ENCODE measurements at places on chromosomes 2 and 18.

GRCh38 chr18:11500153-11501122 is 109.0 kb upstream of the SLC35G4 start:
- peak; percentile 85 for DNase-seq

GRCh38 chr2:236105955-236106607 is 62.1 kb downstream of the GBX2 start:
- DNase-seq, result no peak

GRCh38 chr2:207655000-207655399 is 29.8 kb upstream of the METTL21A start:
- DNase-seq, result no peak

DNA sequence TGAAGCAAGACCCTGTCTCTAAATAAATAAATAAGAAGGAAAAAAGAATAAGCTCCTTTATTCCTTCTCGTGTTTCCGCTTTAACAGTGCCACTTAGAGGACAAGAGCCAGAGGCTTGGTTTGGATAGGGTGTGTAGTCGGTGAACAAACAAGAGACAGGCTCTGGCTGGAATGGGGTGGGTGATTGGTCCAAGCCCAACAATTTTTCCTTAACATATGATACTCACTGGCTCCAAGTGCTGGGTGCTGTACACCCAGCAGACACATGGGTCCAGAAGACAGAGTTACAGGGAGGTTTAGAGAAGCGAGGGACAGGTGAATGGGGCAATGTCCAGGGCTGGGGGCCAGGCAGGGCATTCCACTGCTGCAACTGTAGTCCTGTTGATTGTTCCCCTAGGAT is 77.8 kb downstream of the NCAPH start:
- DNase-seq, result no peak

GRCh38 chr2:107584577-107584976 is 242.1 kb upstream of the RGPD4 start:
- DNase-seq, result no peak

GRCh38 chr18:59189008-59189407 is 30.9 kb upstream of the GRP start:
- no peak for DNase-seq

DNA sequence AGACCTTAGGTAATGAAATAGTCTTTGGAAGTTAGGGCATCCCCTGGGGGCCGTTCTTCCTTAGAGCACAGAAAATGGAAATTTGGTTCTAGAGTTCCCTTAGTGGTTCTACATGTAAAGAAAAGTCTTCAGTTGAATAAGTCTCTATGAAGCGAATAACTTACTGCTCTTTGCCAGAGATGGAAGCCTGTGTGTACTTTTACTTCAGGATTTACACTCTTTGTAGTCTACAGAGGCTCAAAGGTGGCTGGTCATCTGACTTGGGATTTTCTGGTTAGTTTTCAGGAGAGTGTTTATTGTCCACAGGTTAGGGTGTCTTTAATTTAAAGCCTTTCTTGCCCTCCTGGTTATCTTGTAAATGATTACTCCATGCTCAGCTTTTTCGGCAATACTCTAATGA is 210.6 kb downstream of the ZNF521 start:
- DNase-seq, result no peak

DNA sequence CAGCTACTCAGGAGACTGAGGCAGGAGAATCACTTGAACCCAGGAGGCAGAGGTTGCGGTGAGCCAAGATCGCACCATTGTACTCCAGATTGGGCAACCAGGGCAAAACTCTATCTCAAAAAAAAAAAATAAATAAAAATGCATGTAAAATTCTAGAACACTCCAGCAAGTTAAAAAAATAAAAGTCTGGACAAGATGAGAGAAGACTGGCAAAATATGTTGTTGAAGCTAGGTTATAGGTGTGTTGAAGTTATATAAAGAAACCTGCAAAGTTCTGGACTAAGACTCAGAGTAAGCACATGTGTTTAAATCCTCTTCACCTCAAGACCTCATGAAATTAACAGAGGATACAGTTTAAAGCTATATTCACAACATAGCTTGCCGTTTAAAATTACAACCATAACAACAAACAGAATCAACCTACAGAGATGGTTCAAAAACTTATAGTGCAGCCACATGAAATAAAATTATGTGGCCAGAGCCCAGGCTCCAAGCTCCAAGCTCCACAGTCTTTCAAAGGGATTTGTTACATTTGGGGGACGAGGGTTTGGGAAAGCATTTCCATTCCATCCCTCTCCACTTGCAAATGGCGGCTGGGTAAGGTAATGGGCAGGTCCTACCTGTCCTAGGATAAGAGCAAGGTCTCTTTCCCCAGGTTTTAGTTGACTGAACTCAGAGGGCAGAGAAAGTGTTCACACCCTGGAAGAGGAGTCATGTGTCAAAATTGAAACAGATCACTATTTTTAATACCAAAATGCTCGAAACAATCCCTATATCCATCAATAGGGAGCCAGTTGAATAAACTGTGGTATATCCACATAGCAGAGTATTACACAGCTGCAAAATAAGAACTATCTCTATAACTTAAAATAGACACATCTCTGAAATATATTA is 59.9 kb upstream of the MYCN start:
- DNase-seq, result no peak

- DNase-seq, result no peak
Measured at GRCh38 chr2:203328760-203329540, 756 bp downstream of the ABI2 start.

- no peak for DNase-seq
Measured at GRCh38 chr2:8247905-8248622, 433.8 kb upstream of the ID2 start.

DNA sequence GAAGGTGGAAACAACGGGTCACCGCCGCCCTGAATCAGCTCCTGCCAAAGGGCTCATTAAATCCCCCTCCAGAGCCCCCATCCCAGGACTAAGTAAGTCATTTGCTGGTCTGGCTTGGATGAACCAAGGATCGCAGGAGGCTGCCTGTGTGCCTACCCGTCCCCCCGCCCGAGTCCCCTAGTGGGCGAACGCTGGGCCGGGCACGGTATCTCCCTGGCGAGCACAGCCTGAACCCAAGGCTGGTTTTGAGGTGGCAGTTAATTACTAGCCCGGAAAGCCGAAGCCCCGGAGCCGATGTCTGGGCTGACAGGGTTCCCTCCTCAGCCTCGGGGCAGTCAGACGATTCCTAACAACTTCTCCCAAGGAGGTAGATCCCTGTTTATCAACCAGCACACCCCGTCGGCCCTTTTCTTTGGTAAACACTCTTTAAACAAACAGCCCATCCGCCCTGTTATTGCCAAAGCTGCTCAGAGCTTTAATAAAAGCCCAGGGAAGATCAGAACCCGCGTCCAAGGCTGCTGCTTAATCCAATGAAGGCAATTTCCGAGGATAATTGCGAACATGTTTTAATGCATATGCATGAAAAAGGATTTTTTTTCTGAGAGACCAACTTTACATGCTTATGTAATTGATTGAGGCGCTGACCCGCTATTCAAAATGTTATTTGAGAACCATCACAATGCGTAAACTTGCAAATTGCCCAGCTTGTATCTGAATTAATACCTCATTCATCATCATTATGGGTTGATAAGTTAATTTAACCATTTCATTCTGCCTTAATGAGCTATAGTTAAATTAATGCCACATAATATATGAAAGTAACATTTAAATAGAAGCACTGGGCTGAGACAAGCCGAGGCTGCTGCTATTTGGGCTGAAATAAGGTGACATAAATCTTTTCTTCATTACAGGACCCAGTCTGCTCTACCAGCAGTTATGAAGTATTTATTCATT is 10.5 kb downstream of the EVX2 start:
- no peak for DNase-seq

DNA sequence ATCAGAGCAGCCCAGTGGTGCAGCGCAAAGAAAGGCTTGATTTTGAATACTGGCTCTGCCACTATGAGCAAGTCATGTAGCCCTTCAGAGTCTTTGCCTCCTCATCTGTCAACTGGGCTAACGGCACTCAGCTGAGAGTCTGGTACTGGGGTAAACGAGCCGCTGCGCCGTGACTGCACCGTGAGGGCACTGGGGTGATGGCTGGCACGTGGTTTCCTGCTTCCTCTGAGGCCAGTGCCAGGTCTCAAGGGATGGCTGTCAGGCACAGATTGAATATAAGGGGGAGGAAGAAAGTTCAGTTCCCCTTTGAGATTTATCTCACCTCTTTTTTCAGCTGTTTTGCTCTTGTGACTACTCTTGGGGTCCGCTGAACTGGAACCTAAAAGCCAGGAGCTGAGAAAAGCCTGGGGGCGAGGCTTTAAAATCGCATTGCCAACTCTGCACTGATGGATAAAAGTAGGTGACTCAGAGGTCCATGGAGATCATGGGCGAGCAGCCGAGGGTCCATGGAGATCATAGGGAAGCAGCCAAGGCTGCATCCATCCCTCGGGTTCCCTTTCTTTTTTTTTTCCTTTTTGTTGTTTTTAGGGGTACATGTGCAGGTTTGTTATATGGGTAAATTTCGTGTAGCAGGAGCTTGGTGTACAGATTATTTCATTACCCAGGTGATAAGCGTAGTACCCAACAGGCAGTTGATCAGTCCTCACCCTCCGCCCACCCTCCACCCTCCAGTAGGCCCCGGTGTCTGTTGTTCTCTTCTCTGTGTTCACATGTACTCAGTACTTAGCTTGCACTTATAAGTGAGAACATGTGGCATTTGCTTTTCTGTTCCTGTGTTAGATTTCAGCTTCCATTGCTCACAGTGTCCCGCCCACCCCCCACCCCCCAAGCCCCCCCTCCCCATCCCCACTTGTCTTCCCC is 114.3 kb downstream of the SPP2 start:
- no peak for DNase-seq

GRCh38 chr2:101251844-101252407 is 760 bp upstream of the CNOT11 start:
- no peak for DNase-seq

- DNase-seq, result no peak
Measured at GRCh38 chr2:102474785-102475184, 1.8 kb downstream of the SLC9A4 start.

DNA sequence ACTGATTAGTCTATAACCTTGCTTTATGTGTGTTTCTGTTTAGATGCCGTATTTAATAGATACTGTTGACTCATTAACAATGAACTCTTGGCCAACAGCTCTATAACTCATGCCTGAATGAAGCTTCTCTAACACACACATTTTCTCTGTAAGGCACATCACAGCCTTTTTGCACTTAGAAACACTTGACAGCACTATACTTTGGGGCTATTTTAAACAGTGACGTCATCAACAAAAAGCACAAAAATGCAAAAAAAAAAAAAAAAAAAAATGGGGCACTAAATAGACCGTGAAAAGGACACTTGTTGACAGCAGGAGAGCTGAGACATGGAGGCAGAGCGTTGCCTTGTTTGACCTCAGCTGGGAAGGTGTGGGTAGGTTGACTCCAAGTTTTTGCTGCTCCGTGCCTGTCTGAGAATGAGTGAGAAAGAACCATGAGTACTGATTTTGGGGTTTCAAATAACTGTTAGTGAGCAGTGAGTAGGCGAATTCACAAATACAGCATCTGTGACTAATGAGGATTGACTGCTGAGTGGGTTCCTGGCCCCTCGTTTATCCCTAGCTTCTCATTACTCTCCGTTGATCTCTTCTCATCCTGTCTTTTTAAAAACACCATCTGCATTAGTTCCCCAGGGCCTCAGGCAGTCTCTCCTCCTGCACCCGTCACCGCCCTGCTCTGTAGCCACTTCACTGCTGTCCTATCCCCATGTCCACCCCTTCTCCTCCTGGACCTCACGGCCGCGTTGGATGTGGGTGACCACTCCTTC is 24.4 kb downstream of the SPP2 start:
- DNase-seq, result no peak

- DNase-seq, result no peak
Measured at GRCh38 chr2:231611273-231612108, 18.8 kb downstream of the TEX44 start.

DNA sequence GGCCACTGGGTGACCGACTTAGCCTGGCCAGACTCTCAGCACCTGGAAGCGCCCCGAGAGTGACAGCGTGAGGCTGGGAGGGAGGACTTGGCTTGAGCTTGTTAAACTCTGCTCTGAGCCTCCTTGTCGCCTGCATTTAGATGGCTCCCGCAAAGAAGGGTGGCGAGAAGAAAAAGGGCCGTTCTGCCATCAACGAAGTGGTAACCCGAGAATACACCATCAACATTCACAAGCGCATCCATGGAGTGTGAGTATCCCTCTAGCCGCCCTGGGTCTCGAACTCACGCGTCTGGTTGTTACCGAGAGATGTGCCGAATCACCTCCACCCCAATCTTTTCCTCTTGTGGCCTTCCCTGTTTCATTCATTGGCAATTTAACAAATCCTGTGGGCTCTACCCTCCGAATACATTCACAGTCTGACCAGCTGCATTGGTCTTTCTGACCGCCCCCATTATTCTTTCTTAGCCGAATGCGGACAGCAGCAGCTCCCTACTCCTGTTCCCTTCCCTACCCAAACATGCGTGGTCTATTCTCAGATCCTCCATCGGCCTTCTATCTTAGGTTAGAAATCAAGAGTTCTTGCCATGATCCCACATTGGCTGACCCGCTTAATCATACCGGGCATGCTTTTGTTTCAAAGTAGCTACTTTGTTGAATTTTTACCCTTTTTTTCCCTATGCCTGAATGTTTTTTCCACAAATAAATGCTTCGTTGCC is 631 bp downstream of the RPL31 start:
- no peak for DNase-seq

GRCh38 chr2:46699934-46700256 is 215.7 kb downstream of the MCFD2 start:
- DNase-seq, result no peak

- DNase-seq, result no peak
Measured at GRCh38 chr2:63553049-63553448, 35.2 kb downstream of the WDPCP start.

GRCh38 chr2:111119822-111120252 is 877 bp upstream of the BCL2L11 start:
- no peak for DNase-seq

- DNase-seq, result peak; percentile 81
Measured at GRCh38 chr2:99806758-99807157, 316.9 kb upstream of the REV1 start.

GRCh38 chr2:204207866-204208265 is 271.3 kb downstream of the ICOS start:
- DNase-seq, result no peak

DNA sequence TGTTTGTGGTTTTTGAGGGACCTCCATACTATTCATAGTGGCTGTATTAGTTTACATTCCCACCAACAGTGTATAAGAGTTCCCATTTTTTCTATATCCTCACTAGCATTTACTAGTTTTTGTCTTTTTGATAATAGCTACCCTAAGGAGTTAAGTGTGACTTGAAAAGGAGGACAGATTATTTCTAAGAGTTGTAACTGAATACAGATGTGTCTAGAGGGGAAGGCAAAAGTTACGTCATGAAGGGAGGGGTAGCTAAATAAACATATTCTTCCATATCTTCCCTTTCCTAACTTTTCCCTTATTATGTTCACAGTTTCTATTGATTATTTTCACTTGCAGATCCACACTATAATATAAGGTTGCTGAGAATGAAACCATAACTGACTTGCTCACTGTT is 1315.7 kb upstream of the ZEB2 start:
- DNase-seq, result no peak

GRCh38 chr2:24955232-24955631 is 16.5 kb downstream of the DNAJC27 start:
- DNase-seq, result no peak

DNA sequence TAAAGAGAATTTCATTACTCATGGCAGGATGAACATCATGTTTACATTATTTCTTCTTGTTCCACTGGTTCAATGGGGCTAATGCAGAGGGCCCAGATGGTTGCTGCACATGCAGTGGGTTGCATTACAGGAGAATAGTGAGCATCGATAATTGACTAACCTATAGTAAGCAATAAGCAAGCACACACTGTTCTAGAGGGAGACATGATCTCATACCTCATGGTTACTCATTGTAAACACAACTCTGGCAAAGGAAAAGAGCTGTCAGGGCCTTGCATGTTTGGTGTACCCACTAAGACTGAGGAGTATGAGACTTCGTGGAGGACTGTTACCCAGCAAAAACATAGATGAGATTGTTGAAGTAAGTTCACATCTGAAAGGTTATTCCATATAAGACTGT is 885.6 kb upstream of the VRK2 start:
- no peak for DNase-seq

Data from AG04449 (cell line).